ENCODE measurements at places on chromosomes 16 and 17.

GRCh38 chr16:50153596-50154419 lies 702 bp downstream of the TENT4B start:
- DNase-seq = no peak

DNA sequence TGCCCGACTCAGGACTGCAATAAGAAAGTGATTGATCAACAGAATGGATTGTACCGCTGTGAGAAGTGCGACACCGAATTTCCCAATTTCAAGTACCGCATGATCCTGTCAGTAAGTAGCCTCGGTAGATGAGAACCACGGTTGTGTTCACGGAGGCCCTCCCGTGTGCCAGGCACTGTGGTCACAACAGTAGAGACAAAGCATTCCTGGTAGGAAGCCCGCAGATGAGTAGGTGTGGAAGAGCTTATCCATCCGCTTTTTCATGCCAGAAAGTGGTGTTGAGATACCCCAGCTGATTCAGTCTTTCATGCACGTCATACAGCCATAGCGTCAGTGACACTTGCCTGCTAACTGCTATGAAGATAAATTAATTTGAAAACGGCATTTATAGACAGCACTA lies 58.9 kb downstream of the RPA1 start:
- no peak for DNase-seq

DNA sequence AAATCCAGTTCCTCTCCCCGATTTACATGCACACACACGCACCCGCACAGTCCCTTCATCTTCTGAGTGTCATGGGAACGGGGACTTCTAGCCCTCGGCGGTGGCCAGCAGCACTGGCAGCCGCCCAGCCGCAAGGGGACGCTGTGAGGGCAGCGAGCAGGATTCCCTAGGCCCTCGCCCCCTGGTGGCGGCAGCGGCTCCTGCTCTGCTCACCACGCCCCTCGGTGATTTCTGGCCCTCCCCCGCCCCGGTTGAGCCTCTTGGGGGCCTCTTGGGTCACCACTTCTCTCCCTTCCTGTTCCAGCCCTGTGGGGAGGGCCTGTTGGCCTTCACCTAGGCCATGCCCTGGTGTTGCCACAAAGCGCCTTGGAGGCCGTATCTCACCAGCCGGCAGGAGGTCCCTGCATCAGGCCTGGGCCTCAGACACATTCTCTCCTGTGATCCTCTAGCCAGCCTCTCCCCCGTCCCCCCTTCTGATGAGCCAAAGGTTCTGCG lies 75.2 kb upstream of the KSR1 start:
- peak; percentile 74 for DNase-seq

DNA sequence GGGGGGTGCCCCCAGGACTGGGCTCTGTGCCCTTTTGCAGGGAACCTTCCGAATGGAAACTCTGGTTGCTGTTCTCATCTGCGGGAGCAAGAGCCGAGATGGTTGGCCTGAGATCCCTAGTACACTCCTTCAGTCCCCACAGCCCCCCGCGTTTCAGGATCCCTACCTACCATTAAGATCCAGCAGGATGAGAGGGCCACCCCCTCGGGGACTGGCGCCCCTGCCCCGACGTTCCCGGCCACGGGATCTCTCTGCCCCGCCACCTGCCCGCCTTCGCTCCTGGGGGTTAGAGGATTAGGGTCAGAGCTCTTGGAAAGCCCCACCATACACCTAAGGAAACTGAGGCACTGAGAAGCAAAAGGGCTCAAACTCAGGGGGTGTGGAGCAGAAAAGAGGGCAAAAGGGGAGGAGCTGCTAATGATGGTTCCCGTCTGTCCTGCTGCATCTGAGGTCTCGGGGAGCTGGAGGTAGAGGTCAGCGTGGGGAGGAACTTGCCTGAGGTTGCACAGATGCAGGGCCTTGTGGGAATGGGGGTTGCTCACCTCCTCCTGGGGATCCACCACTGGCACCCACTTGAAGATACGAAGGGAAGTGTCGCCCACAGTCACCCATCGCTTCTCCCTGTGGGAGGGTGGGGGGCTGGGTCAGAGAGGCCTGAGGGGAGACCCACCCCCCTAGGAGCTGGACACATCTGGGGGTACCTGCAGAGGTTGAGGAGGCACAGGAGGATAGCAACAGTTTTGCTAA lies 1.0 kb downstream of the BCL7C start:
- no peak for DNase-seq

GRCh38 chr17:22570144-22570845 lies 878.0 kb downstream of the KCNJ18 start:
- no peak for DNase-seq

DNA sequence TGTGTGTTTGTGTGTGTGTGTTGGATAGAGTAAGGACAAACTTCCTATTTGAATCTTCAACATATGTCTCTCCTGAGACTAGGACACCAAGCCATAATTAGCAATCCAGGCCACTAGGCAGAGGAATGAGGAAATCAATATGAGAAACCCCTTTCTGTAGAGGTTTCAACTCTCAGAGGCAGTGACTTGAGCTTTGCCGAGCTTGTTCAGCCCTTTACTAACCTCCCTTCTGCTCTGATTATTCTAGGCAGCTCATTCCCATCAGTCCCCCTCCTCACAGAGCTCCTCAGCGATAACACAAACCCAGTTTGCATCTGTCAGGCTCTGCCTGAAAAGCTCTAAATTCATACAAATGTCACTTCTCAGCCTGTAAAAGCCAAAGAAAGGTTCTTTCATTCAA lies 1030.3 kb downstream of the CDH8 start:
- DNase-seq = no peak

DNA sequence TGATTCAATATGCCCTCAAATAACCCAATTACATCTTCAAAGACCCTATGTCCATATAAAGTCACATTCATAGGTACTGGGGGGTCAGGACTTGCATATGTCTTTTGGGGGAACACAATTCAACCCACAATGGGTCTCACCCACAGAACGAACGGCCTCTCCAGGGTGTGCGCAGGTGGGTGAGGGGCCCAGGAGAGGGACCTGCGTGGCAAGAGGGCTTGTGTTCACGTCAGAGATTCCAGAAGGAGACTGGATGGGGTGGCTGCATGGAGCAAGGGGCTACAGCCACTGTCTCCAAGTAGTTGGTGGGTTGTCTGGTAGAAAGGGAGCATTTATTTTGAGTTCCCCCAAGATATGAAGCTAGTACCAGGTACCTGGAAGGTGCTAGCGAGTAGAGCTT lies 212.2 kb downstream of the SEC14L1 start:
- DNase-seq = no peak

- DNase-seq = no peak
Measured at GRCh38 chr17:49866882-49867413, 19.1 kb upstream of the TAC4 start.

DNA sequence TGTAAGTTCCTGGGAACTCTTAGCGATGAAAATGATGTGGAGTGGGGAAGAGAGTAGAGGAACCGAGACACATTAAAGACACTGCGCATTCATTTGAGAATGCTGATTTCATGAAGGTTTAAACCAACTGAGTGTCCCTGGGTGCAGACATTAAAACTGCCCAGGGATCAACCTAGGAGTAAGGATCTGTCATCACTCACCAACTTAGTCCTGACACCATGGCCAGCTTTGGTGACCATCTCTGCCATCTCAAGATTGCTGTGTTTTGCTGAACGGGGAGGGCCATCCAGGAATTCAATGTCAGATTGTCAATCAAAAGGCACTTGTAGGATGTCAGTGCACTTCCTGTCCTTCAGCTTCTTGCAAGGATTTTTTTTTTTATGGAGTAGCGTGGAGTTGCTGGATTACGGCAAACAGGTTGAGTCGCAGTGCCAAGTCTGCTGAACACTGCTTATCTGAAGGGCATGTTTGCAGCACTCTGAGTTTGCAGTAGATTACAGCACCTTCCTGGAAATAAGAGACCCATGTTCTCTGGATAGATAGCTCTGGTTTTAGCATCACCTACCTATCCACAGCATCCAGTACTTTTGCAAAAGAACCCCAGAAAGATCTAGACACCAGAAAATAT lies 258.1 kb upstream of the IRX3 start:
- no peak for DNase-seq

DNA sequence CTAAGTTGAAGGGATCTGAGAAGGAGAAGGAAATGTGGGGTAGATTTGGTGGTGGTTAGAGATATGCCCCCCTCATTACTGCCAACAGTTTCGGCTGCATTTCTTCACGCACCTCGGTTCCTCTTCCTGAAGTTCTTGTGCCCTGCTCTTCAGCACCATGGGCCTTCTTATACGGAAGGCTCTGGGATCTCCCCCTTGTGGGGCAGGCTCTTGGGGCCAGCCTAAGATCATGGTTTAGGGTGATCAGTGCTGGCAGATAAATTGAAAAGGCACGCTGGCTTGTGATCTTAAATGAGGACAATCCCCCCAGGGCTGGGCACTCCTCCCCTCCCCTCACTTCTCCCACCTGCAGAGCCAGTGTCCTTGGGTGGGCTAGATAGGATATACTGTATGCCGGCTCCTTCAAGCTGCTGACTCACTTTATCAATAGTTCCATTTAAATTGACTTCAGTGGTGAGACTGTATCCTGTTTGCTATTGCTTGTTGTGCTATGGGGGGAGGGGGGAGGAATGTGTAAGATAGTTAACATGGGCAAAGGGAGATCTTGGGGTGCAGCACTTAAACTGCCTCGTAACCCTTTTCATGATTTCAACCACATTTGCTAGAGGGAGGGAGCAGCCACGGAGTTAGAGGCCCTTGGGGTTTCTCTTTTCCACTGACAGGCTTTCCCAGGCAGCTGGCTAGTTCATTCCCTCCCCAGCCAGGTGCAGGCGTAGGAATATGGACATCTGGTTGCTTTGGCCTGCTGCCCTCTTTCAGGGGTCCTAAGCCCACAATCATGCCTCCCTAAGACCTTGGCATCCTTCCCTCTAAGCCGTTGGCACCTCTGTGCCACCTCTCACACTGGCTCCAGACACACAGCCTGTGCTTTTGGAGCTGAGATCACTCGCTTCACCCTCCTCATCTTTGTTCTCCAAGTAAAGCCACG lies 28.3 kb downstream of the STH start:
- no peak for DNase-seq

DNA sequence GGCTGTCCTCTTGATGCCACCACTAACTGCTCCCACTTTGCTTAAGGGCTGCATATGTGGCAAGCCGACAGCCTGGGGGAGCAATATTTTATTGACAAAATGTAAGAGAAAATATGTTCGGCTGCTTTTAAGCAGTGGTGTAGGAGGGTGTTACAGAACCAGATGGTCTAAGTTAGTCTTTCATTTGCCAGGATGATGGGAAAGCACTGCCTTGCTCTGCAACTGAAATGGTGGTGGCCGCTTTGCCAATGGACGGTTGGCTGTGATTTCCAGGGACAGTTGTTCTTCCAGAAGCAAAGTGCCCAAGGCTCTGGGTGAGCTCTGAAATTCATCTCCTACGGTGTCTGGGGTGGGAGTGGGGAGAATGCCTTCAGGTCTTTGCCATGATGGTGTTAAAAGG lies 469.3 kb downstream of the TOX3 start:
- no peak for DNase-seq

DNA sequence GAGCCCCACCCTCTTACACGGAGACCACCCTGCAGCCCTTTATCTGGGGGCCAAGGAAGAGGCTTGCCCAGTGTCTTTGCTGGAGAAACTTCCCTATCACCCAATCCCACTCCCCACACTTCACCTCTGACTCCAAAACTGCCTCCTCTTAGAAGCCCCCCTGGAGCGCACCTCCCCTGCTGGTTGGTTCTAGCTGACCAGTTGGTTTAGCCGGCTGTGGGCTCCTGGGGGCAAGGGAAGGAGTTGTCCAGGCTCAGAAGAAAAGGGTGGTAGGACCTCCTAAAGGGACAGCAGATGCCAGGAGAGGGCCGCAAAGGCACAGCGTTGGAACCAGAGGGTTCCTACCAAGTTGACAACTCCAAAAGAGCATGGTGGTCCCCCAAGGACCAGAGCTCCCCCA lies 2.0 kb downstream of the BCAR1 start:
- no peak for DNase-seq

DNA sequence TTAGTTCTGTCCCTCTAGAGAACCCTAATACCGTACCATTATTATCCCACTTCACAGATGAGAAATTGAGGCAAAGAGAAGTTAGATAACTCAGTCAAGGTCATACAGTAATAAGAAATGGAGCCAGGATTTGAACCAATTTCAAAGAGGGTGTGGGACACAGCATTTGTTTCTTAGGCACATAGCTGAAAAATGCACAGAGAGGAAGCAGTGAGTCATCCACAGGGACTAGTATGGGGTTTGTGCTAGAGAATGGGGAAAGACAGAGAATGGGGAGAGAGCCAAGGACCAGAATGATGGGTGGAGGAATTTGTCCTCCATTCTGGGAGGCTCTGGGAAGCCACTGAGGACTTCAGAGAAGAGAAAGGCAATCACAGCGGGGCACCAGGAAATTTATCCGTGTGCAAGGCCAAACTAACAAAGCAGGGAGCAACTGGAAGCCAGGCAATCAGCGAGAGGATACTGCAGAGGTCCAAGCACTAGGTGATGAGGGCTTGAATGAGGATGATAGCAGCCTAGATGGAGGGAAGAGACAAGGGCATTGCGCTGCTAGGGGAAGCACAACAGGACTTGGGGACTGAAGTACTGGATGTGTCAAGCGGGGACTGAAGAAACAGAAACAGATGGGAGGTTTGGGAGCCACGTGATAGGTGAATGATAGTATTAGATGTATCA lies 78.1 kb upstream of the ZFHX3 start:
- no peak for DNase-seq

DNA sequence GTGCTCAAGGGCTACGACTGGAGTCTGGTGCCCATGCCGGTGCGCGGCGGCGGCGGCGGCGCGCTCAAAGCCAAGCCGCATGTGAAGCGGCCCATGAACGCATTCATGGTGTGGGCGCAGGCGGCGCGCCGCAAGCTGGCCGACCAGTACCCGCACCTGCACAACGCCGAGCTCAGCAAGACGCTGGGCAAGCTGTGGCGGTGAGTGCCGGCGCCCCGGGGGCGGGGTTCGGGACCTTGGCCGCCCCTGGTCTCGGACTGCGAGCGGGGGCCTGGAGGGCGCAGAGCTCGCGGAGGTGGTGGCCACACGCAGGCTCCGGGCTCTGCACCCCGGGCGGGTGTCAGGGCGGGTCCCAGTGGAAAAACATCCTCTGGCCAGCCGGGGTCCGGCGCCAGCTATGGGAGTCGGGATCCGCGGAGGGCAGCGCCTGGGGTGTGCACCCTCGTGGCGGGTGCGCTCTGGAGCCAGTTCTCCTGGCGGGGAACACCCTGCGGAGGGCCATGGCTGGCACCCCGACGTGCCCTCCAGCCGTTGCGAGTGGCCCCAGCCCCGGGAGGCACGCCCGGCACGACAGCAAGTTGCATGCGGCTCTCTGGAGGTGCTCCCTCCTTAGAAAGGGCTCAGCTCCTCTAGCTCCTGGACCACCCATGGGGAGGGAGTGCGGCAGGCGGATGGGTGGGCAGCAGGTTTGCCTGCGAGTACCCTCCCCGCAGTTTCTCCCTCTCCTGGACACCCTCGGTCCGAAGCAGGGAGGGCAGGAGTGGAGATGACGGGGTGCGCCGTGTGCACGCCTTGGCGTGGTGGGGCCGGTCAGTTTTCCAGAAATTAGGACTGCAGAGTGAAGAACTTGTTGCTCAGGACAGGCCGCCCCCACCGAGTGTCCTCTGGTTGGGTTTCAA lies 824 bp downstream of the SOX8 start:
- peak; percentile 50 for DNase-seq

Measured in activated T-cell treated with anti-CD3 and anti-CD28 coated beads, Interleukin-2, amount 50 U/mL, for 1 hour (primary cell).